Prostate gland (tissue), 2 donors: ENCODE measurements at places on chromosomes 1 and 21. TPM values are rescaled to one million over a fixed set of nuclear protein-coding genes. Genes with fewer than 3 reads are reported as not detected.

DNA sequence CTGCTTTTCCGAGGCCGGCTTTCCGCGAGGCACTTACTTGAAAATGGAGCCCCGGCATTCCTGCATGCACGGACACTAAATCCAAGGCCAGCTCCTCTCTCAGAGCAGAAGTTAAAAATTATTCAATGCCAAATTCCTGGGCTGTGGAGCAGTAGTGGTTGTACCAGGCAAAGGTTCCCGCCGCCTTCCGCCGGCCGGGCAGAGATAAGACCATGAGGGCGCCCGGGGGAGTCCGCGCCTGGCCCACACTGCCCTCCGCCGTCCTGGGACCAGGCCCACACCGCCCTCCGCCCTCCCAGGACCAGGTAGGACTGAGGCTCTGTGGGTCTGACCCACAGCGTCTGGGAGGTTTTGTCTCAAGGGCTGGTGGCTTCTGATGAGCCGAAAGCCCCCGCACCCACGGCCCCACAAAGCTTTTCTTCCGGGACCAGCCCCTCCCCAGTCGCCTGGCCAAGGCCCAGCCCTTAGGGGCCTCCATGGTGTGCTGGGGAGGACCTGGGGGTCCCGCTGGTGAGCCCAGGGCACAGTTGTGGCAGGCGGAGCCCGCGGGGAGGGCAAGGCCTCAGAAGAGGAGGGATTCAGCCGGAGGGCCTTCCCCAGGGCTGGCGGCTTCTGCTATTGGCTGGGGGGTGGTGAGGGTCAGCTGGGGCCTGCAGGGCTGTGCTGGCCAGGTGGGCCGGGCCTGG is 12.7 kb upstream of the C1orf159 start:
- no peak for DNase-seq

- DNase-seq, result no peak
Measured at GRCh38 chr1:14811573-14811972, 213.1 kb downstream of the KAZN start.

The LHX4 gene
- total RNA-seq, result not detected

The SPRR4 gene
- not detected for total RNA-seq

The ANGPTL1 gene
- 11.3 TPM for total RNA-seq

- no peak for DNase-seq
Measured at GRCh38 chr1:71350805-71351204, 270.0 kb upstream of the ZRANB2 start.

The SPRR2D gene
- total RNA-seq, result not detected

DNA sequence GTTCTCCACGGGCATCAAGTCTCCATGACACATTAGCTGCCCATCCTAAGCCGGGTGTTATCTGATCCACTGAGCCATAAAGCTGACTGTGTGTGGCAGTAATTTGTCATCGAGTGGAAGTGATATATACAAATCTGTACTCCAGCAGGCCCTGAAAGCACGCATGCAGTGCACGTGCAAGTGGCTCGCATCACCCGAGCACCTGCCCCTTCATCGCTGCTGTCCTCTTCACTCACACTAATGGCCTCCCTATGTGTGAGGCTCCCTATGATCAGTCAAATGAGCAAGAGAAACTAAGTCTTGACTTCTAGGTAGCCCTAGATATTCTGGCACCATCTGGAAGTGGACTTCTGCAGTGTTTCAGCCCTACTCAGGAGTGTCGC is 248.6 kb downstream of the MATN1 start:
- no peak for DNase-seq

- no peak for DNase-seq
Measured at GRCh38 chr1:118535901-118536300, 350.9 kb upstream of the SPAG17 start.

GRCh38 chr1:7680955-7681268 is 90.2 kb upstream of the VAMP3 start:
- DNase-seq, result no peak

The UBR4 gene
- 93.5 TPM for total RNA-seq

DNA sequence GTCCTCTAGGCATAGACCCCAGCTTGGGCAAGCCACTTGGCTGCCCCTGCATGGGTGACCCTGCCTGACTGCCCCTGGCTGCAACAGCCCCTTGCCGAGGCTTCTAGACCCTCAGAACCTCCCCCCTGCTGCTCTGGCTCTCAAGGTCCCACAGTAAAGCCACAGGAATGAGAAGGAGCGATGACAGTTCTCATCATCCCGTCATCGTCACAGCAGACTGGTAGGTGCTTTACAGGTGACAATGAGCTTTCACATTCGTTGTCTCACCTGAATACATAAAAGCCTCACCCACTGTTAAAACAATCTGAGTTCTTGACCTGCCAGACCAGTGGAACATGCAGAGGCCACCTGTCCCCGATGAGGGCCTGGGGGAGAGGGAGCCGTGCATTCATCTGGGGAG is 36.0 kb upstream of the GPR157 start:
- no peak for DNase-seq

The HSF2BP gene
- total RNA-seq, result 7.0 TPM

The GJA8 gene
- 1.1 TPM for total RNA-seq

DNA sequence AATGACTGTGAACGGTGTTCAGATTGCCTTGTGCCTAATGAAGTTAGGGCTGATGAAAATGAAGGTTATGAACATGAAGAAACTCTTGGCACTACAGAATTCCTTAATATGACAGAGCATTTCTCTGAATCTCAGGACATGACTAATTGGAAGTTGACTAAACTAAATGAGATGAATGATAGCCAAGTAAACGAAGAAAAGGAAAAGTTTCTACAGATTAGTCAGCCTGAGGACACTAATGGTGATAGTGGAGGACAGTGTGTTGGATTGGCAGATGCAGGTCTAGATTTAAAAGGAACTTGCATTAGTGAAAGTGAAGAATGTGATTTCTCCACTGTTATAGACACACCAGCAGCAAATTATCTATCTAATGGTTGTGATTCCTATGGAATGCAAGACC is 96.6 kb downstream of the ZFYVE9 start:
- DNase-seq, result no peak

- DNase-seq, result no peak
Measured at GRCh38 chr1:209105701-209106100, 477.8 kb upstream of the CAMK1G start.

The ADCY10 gene
- total RNA-seq, result 0.05 TPM

DNA sequence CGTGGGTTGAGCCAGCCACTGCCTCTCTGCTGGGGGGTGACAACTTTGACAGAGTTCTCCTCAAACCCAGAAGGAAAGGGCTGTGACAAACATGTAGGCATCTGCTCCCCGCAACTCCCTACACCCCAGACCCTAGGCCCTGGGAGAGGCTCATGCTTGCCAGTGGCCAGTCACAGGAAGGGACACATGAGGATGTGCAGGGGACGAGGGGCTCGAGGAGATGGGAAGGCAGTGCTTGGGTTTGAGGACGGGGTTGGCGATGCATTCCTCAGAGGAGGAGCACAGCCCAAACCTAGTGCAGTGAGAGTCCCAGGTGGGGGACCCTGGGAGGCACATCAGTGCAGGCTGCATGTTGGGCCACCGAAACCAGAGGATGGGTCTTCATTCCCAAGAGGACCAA is 62.1 kb downstream of the STUM start:
- DNase-seq, result no peak

GRCh38 chr21:31204801-31205200 is 139.3 kb downstream of the TIAM1 start:
- no peak for DNase-seq

The KDF1 gene
- total RNA-seq, result 14.0 TPM

DNA sequence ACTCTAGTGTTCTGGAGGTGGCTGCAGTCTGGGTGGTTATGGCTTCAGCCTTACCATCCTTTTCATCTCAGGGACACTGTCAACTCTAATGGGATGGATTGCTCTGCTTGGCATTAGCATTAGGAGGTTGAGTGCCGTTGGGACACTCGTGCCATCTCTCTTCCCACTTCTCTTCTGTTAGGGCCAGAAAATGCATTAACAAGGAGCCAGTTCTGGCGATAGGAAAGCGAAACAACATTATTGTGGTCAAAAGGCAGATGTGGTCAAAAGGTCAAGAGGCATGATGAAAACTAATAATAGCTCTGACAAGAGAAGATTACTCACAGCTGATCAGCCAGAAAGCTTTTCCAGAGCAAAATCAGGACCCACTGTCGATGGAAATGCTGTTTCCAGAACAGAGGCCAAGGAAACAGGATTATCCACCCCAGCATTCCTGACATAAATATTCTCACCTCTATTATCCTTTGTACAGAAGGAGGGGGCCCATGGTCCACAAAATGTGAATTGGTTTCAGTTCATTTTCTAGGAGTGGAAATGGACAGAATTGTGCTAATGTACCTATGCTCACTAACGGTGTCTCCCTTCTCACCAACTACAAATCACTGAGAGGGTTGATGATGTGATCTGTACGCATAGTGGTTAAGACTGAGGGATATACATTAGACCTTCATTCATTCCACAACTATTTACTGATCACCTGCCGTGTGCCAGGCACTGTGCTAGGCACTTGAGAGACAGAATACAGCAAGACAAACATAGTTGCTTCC is 72.0 kb downstream of the ST6GALNAC5 start:
- no peak for DNase-seq

DNA sequence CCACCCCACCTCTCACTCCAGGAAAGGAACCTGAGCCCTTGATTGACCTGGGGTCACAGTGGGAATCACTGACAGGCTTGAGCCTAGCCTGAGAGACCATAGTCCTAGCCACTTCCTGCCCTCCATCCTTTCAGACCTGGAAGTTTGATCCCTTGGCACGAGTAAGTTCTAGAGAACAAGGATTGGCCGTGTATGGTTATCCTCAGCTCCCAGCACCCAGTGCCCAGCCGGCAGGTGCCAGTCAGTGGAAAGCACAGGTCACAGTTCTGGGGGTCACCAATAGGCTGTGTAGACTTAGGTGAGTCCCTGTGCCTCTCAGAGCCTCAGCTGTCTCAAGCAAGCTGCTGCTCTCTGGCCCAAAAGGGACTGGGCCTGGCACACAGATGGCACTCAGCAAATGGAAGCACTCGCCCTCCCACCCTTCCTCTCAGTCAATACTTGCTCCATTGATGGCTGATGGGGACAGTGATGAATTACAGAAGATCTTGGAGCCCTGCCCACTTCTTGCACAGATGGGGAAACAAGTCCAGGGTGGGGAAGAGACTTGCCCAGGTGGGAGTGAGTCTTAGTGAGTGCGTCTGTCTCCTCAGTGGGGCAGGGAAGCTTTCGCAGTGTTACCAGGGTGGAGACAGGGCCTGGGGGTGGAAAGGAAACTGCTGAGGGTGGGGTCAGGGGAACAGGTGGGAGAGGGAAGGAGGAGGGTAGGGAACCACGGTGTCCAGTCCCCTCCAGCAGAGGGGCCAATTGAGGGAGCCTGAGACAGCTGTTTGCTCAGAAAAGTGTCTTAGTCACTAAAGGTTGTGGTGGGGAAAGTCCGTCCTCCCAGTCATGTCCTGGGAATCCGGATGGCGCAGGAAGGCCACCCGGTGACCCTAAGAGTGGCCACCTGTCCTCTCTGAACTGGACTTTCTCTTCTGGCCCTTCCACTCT is 2.6 kb upstream of the KCNQ4 start:
- no peak for DNase-seq

GRCh38 chr1:45530632-45531135 is 9.0 kb upstream of the PRDX1 start:
- DNase-seq, result no peak

GRCh38 chr1:110255392-110255787 is 45.3 kb downstream of the KCNC4 start:
- no peak for DNase-seq

- DNase-seq, result no peak
Measured at GRCh38 chr1:245488346-245489129, 333.8 kb downstream of the KIF26B start.

- no peak for DNase-seq
Measured at GRCh38 chr21:18218331-18218730, 26.3 kb upstream of the CHODL start.

- no peak for DNase-seq
Measured at GRCh38 chr1:61067446-61068019, 14.8 kb upstream of the NFIA start.

The TLR5 gene
- 14.2 TPM for total RNA-seq

GRCh38 chr1:44636688-44637598 is 37.3 kb downstream of the TMEM53 start:
- no peak for DNase-seq

DNA sequence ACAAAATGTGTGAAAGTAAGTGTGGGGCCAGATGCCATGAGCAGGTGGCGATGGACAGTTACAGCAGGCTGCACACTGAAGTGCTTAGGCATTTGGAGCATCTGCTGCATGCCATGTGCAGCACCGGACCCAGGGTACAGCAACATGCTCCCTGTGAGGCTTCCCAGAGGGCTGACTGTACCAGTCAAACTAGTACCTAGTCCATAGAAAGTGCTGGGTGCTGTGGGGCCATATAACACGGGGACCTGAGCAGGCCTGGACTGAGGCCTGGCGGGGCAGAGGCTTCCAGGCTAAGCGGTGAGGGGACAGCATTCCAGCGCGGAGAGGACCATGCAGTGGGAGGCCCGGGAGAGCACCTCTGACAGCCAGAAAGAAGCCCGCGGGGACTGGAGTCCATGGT is 29.9 kb upstream of the PKP1 start:
- DNase-seq, result no peak

The PRAMEF33 gene
- total RNA-seq, result not detected

- no peak for DNase-seq
Measured at GRCh38 chr1:18858070-18858688, 1.3 kb downstream of the TAS1R2 start.

DNA sequence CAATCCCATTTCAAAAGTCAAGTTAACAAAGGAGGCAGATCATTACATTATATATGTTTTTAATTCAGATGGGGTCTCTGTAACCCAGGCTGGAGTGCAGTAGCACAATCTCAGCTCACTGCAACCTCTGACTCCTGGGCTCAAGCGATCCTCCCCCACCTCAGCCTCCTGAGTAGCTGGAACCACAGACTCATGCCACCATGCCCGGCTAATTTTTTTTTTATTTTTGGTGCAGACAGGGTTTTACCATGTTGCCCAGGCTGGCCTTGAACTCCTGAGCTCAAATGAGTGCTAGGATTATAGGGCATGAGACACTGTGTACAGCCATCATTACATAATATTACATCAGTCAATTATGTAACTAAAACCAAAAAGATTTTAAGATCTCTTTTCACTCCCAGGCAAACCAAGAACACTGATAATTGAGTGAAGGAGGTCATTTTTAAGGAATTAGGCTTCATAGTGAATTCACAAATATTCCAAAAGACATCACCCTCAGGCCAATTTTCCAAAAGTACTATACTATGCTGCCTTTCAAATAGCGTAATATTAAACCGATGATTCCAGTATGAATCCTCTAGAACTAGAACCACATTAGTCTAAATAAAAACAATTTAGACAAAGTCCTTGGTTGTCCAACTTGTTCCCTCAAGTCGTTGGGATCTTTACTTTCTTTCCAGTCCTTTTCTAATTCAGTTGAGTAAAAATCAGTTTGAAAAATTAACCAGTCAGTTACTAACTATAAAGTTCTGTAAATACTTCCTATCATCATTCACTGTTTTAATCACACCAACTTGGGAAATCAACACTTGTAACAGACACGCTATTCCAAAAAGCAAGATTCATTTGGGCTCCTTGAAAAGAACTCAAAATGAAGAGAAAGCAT is 16.1 kb downstream of the TOMM20 start:
- no peak for DNase-seq

The MAB21L3 gene
- total RNA-seq, result 4.4 TPM

The EPHB2 gene
- 6.4 TPM for total RNA-seq
